ENCODE measurements at places on chromosomes 1 and 21.

DNA sequence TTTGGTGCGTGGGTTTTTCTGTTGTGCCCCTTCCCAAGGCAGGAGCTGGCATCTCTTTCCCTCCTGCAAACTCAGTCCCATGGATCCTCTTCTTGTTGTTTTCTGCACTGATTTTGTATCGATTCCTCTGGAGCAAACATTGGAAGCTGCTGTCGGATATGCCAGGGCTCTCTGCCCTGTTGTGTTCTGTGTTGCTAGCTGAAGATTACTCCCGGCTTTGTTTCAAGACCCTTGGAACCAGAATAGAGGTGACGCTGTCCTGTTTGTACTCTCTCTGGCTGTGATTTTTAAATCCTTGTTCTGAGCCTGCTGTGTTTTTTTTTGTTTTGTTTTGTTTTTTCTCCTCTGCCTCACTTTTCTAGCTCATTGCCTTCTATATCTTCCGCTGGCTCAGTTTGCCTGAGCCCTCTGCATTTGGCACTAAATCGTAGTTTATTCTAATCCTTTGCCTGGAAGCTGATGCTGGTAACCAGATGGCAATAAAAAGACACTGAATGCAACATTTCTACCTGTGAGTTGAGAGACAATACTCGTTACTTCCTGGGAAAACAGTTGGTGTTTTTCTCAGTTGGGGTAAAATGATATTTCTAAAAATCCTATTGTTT is 67.0 kb downstream of the BACH1 start:
- no peak for DNase-seq

DNA sequence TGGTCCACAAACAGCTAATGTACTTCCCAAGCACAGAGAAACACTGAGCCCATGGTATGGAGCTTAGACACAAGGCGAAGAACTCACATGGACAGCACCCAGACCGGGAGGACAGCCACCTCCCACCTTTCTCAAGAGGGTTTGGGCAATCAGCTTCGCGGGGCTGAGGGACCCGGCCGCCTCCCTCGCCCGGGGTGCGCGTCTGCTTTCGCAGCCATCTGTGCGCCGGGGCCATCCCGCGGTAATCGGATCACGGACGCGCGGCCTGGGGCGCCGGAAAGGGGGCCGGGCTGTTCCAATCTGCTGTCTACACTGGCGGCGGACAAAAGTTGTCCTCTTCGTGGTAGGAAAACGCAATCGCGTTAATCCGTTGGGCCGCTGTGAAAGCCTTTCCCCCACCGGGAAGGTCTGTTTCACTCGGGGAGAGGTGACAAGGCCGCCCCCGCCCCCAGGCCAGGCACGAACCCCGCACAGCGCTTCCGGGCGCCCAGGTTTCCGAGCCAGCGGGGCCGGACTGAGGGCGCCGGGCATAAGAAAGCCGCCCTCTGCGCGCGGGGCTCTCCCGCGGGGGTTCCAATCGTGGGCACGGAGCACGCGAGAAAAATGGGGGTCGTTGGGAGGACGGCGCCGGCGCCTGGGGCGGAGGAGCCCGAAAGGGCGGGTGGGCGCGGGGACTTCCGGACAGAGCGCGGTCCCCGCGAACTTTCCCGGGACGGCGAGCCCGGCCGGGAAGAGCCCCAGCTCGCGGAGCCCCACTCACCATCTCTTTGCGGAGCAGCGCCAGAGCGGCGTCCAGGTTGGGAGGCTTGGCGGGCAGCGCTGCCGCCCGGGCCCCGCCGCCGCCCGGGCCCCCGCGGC is 664 bp downstream of the FAM89A start:
- no peak for DNase-seq

GRCh38 chr1:93475681-93476080 is 27.8 kb downstream of the FNBP1L start:
- DNase-seq, result no peak

- peak; percentile 60 for DNase-seq
Measured at GRCh38 chr21:42309753-42310213, 5.4 kb downstream of the TFF3 start.

GRCh38 chr1:57839067-57839466 is 415.2 kb upstream of the DAB1 start:
- no peak for DNase-seq

GRCh38 chr1:201015551-201016091 is 7.9 kb downstream of the KIF21B start:
- no peak for DNase-seq

DNA sequence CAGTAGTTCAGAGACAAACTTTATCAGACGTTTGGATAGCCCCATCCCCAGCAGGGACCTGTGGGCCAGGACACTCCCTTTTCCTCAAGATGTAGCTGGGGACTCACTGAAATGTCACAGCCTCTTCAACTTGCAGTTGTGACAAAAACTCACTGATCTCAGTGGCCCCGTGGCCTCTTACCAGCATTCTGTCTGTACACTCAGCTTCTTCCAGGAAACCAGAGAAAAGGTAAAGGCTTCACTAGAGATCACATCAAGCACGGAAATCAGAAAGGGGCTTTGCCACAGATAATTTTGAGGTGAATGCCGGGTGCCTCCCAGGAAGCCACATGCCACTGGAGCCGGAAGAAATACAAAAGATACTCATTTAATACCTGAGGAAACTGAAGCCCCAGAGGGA is 122.2 kb downstream of the CCDC185 start:
- no peak for DNase-seq

DNA sequence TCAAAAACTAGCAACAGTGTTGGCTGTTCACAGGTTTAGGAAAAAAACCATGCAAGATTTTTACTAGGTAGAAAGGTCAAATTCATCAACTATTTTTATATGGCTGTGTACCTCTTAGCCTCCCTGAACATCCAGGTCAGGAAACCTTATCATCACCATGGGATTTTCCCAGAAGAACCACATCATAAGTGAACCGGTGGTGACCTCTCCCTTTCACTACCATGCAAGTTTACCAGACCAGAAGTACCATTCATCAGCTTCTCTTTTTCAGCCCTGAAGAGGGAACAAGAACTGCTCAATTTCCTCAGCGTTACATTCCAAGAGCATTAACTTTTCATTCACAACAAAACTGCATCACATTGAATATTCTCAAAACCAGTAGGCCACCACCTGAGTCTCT is 5.9 kb downstream of the SSBP3 start:
- DNase-seq, result no peak

DNA sequence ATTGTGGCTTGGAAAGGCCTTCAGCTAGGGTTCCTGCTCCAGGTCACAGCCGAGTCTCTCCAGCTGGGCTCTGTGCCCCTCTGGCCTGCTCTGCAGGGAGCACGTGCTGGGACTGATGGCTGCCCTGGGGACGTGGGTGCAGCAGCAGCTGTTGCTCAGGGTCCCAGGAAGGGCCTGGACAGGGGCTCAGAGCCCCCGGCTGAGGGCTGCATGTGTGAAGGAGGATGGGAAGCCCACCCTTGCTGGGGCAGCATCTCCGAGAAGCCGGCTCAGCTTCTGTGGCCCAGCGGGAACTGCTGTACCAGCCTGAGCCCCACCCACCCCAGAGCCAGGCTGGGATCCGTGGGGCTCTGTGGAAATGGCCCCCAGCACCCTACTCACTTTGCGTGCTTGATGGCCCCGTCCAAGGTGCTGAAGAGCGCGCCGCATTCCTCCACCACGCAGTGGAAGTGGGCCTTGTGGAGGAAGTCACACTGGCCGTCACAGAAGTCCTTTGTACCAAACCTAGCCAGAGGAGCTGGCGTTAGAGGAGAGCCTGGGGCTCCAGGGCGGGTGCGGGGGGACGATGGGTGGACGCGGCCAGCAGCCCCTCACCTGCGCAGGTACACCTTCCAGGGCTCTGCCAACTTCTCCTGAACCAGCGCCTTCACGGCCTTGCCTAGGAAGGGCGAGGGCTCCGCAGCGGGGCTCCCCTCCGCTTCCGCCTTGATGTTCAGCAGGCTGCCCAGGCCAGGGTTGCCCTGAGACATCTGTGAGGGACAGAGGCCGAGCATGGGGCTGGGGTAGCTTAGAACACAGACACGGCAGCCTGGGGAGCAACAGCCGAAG is 147.5 kb downstream of the CASZ1 start:
- no peak for DNase-seq

DNA sequence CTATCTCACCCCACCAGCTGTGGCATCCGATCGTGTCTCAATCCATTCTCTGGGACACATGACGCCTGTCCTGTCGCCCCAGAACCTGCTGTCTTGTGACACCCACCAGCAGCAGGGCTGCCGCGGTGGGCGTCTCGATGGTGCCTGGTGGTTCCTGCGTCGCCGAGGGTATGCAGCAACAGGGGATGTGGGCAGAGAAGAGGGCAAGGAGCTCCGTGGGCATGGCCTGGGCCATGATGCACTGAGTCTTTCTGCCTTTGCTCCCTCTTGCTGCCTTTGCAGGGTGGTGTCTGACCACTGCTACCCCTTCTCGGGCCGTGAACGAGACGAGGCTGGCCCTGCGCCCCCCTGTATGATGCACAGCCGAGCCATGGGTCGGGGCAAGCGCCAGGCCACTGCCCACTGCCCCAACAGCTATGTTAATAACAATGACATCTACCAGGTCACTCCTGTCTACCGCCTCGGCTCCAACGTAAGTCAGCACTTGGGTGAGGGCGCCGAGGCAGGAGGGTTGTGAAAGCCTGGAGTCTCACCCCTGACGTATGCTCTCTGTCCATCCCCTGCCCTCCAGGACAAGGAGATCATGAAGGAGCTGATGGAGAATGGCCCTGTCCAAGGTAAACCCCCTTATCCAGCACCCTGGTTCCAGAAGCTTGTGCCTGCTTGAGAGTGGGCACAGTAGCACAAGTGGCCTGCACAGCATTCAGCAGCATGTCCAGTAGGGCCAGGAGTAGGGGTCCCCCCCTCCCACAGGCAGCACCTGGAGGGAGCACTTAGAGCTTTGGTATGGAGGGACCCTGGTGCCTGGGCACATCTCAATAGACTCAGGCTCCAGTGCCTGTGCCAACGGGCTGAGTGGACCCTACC is 8.8 kb downstream of the TINAGL1 start:
- no peak for DNase-seq

- DNase-seq, result no peak
Measured at GRCh38 chr1:96481409-96481808, 240.2 kb upstream of the PTBP2 start.

- peak; percentile 88 for DNase-seq
Measured at GRCh38 chr1:174159252-174160108, at the start of gene RABGAP1L. RABGAP1L (plus strand) TSS chr1:174159520.

GRCh38 chr1:154191990-154192461 is at the start of gene TPM3:
TPM3 (minus strand) TSS chr1:154192100; CDS start chr1:154192018, 82 bp downstream.
- DNase-seq, result no peak

DNA sequence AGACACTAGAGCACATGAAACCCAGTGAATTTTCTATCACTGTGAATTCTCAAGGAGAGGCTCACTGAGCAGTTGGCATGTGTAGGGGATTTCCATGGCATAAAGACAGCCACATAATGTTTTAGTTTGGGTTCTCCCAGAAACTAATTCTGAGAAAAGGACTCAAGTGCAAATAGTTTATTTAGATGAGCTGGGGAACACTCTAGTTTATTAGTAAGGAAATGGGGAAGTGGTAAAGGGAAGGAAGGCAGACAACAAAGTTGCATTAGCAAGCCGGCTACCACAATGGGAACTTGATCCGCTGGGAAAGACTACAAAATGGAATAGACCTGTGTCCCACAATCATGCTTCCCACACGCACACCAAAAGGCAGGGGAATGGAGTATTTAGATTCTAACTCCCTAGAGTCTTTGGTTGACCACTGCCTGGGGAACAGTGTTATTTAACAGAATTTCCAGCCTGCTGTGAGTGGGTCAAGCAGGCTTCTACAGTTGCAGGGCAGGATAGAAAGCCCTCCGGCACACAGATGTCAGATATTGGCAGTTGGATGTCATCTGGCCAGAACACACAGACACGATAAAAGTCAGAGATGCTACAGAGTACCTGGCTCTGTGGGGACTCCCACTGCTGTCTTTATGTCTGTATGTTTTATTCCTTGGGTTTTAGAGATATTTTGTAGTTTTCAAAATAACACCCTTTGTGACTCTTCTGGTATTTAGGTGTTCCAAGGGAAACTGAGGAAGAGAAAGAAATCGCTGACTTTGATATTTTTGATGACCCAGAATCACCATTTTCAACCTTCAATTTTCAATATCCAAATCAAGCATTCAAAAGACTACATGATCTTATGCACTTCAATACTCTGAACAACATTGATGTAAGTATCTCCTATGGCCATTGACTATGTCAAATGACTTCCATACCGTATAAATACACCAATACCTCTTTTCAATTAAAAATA is 150.1 kb downstream of the PLA2G4A start:
- no peak for DNase-seq

DNA sequence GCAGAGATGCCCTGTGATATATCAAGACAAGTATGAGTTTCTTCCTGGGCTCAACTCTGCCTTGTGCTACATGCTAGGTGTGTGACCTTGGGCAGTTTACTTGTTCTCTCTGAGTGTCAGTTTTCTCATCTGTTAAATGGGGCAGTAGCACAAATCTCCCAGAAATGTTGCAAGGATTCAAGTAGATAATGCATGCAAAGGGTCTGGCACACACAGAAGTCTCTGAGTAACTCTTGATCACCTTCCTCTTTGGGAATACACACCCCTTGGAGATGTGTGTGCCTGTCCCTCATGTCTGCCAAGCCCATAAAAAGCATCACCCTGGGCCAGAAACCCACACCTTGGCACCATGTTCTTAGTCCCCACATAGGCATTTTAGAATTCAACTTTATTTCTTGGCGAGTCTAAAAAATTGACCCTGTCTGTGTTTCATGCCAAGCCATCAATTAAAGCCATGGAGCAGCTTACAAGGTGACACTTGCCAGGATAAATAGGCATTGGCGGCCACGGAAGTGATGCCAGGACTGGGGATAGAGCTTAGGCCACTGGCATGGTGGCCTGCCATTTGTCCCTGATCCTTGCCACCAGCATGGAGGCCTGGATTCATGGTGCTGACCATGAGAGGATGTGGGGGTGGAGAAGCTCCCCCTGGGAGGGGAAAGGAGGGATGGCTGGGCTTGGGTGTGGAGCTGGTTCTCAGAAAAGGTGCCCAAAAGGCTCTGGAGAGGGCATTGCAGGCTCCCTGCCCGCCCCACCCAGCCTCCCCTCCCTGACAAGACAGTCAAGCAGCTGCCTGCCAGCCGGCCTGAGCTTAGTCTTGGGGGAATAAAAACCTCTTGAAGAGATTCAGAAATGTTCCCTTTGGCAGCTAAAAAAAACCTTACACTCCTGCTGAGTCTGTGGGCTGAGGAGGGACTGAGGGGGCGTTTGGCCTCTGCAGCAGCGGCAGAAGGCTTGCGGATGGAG is 118.0 kb upstream of the IPO9 start:
- no peak for DNase-seq
